ENCODE measurements at places on chromosomes 12 and 14. TPM values are rescaled to one million over a fixed set of nuclear protein-coding genes. Genes with fewer than 3 reads are reported as not detected.

- H3K27ac ChIP-seq = no peak overlapping the region
- no peaks in the 10 kb centered on the region for H3K27me3 ChIP-seq
- H3K36me3 ChIP-seq = no peaks in the 10 kb centered on the region
- no peaks in the 10 kb centered on the region for H3K4me1 ChIP-seq
- DNase-seq = no peak
Observed at GRCh38 chr14:65975865-65976264, 510.3 kb upstream of the CCDC196 start.

- no peak overlapping the region for H3K4me3 ChIP-seq
- no peak overlapping the region for H3K27ac ChIP-seq
- H3K36me3 ChIP-seq = no peaks in the 10 kb centered on the region
- DNase-seq = no peak
- no peaks in the 10 kb centered on the region for H3K27me3 ChIP-seq
- no peaks in the 10 kb centered on the region for H3K4me1 ChIP-seq
Observed at GRCh38 chr14:32567543-32568384, 238.7 kb downstream of the AKAP6 start.

- no peaks in the 10 kb centered on the region for H3K27me3 ChIP-seq
- H3K4me3 ChIP-seq = no peak overlapping the region
- H3K27ac ChIP-seq = no peak overlapping the region
- no peaks in the 10 kb centered on the region for H3K36me3 ChIP-seq
- no peaks in the 10 kb centered on the region for H3K4me1 ChIP-seq
Observed at GRCh38 chr14:97172644-97173043, 375.5 kb downstream of the VRK1 start.

The KRT73 gene
- total RNA-seq = not detected

The HOXC12 gene
- total RNA-seq = not detected

The NELL2 gene
- total RNA-seq = 5.5 TPM
